CD4-positive, alpha-beta T cell treated with Interleukin-6 at 100 ng/mL for 8 hours (primary cell): ENCODE measurements at places on chromosomes 1 and 21.
A peak's percentile ranks its signal among the peaks of the same experiment; 100 is the strongest.

GRCh38 chr1:214031267-214031650 is 43.5 kb downstream of the PROX1 start:
- no peak for DNase-seq

DNA sequence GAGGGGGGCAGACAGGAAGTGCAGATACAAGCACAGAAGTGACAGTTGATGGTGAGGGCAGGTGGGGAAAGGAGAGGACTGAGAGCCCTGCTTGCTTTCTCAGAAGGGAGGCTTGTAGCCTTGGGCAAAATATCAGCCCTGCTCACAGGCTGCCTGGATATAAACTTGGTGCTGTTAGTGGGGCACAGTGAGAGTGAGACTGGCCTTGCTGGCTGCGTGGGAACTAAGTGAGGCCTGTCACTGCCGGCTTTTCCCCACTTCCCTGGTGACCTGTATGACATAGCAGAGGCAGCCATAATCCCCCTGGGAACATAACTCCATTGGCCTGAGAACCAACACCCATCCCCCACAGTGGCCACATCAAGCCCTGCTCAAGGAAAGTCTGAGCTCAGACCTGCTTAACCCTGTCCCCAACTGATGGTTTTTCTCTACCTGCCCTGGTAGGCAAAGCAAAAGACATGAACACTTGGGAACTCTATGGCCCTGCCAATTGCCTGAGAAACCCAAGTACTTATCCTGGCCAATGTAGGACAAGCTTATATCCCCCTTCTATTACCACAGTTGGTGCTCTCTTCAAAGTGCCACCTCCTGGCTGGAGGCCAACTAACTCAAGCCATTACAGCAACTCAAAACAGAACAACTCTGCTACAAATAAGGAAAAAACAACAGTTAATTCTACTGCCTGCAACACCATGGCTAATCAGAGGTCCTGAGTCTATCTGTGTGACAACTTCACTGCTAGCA is 472.7 kb downstream of the PLPP3 start:
- DNase-seq, result no peak

DNA sequence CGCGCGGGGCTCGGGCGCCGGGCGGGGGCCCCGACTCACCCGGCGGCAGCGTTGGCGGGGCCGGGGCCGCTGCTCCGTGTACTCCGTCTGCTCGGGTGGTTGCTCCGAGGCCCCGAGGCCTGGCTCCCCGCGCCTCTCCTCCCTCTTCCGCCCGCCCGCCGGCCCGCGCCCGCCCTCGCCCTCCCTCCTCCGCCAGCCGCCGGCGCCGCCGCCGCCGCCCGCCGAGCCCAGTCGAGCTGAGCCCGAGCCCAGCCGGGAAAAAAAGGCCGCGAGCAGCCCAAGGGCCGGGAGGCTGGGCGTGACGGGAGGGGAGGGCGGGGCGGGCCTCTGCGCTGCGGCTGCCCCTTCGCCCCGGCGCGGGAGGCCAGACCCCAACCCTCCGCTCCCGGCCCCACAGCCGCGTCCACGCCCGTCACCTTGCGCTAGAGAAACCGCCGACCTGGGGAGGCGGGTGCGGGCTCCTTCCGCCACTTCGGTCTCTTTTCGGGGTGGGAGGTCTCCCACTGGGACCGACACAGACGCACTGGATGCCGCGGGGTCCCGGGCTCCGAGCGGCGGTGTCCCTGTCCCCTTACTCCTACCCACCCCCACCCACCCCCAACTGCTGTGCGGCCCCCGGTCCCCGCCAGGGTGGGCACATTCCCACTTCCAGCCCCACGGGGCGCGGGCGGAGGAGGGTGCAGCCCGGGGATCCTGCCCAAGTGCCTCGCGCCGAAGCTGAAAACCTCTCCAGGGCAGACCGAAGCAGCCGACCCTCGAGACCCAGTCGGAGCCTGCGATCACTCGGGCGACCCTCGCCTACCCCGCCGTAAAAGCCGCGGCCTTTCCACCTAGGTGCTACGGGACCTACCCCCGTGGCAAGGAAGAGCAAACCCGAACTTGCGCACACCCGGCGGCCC is at the start of gene CERS2:
TSS of gene CERS2 (minus strand) at position 256 of the 899 bp plus-strand sequence. CDS start 5,745 bp downstream, outside the sequence.
- peak; percentile 73 for DNase-seq

DNA sequence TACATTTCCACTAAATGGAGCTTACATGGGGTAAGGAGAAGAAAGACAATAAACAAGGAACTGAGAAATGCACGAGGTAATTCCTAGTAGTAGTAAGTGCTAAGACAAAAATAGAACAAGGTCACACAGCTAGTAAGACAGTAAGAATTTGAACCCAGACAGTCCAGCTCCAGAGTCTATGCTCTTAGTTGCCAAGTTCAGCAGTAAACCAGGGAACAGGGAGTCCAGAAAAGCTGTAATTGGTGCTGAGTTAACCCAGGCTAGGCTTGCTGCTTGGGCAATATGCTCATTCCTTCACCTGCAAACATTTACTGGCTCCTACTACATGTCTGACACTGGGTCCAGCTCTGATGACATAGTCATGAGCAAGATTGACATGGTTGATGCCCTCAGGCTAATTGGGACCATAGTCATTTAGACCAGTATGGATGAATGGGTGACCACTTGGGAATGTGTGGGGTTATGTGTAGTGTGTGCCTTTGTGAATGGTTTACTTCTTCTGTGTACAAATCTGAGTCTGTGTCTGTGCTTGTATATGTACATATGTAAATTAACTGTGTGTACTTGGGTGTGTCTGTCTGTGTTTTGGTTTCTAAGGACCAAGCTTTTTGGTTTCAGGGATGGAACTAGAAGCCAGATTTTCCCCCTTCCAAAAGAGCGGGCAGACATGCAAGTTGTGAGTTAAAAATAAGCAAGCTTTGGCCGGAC is 2.0 kb downstream of the GPX7 start:
- DNase-seq, result no peak

DNA sequence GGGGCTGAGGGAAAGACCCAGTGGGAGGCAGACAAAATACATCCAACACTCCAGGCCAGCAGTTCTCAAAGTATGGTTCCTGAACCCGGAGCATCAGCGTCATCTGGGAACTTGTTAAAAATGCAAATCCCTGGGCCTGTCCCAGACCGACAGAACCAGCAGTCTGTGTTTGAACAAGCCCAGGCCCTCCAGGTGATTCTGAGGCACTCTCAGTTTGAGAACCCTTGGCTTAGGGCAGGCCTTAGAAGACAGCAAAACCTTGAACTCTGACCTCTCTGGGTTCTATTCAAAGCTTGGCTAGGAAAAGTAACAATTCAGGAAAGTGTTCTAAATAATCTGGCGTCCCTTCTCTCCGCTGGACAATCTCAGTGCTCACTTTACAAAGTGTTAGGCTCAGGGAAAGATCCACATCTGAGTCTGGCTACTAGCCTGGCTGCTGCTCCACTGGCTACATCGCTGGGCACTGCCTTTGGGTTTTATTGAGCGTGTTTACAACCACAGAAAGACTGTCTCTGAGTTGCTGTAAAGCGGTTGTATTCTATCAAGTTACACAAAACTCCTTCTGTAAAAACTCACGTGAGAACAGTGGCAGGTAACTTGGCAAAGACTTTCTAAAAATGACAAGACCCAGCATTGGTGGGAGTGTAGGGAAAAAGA is 166.1 kb downstream of the HIVEP3 start:
- no peak for DNase-seq

- no peak for DNase-seq
Observed at GRCh38 chr1:186481303-186481888, 20.5 kb upstream of the PDC start.

DNA sequence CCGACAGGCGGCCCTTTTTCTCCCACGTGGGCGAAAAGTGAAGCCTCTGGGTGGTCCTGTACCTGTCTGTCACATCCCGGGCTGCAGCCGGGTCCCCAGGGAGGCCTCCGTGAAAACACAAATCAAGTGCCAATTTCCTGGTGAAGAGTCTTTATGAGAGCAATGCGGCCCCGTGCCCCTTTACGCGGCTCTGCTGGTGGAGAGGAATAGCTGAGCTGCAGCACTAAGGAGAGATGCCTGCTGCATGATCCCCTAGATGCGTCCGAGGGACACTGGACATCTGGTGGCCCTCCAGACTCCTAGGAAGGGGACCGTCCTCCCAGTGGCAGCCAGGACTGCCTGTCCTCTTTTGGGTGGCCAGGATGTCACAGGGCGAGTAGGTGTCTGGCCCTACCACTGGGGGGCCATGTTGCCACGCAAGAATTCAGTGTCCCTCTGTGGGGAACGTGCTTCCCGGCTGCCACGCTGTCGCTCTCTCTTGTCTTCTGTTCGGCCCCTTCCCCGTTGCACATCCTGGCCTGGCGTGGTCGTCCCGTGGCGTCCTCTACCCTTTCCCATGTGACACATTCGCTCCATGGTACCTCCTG is 38.7 kb downstream of the COL18A1 start:
- DNase-seq, result no peak

DNA sequence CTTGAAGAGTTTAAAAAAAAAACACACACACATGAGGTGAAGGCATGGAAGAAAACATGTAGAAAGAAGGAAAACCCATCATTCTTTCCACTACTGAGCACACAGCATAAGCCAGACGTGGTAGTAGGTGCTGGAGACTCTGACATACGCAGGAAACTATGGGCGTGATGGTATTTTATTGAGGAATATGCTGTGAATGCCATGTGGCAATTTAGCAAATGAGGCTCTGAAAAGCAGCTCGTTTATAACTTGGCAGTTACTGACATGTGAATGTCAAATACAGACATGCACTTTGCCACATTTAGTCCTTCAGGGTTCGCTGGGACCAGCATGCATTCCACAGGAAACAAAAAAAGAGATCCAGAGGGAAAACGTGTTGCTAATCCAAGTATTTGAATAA is 74.3 kb upstream of the IFNAR2 start:
- DNase-seq, result no peak

DNA sequence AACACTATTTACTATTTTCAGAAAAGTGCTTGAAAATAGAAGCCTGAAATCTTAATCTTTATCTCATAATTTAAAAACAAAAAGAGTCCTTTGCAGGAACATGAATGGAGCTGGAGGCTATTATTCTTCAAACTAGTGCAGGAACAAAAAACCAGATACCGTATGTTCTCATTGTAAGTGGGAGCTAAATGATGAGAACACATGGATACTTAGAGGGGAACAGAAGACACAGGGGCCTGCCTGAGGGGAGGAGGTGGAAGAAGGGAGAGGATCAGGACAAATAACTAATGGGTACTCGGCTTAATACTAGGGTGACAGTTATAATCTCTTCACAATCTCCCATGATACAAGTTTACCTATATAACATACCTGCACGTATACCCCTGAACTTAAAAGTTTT is 176.3 kb downstream of the SDCCAG8 start:
- DNase-seq, result no peak

DNA sequence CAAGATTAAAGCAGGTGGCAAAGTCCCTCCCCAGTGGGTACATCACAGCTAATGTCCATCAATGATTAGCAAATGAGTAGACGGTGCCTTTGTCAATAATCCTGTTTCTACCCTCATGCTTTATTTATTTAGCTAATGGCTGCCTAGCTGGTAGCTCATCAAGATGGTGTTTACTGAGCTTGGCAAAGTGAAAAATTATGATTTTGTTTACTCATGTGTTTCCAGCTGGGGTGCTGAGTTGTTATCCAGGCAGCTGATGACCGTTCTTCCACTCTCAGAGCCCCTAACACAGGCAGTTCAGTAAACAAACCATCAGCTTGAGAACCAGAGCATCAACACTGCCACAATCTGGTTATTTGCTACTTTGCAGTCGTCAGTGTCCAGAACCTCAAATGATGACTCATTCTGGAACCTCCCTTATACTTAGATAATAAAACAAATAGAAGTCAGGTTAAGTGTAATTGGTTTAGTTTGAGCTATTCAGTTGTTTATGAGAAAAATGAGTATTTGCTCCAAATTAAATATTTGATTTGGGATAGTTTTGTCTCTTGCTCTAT is 163.9 kb downstream of the ST6GALNAC5 start:
- DNase-seq, result no peak

DNA sequence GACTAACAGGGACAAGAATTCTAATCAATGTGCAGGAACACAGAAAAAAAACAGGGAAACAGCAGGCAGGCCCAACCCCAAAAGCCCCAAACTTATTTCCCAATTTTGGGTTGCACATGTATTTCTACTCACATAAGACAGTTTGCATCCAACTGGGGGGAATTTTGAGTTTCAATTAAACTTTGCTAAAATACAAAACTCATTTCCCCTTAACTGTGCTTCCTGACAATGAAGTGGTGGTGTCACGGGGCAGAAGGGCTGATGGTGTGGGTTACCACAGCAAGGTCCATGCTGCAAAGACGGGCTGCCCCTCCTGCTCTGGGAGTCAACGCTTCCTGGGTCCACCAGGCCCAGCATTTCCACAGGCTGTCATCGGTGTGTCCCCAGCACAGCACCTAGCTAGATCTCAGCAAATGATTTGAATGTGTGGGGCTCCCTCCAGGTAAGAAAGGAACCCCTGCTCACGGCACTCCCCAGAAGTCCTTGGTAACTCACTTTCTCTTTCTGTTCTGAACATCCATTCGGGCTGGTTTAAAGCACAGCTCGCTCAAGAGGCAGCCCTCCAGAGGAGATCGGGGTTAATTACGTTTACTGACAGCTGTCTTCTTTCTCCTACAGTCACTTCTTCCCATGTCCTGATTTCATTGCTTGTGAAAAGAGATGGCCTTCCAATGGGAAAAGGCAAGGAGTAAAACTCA is 27.4 kb downstream of the HIVEP3 start:
- peak; percentile 78 for DNase-seq

- DNase-seq, result no peak
Observed at GRCh38 chr1:100455478-100456072, 82.4 kb upstream of the GPR88 start.

- DNase-seq, result no peak
Observed at GRCh38 chr1:245235156-245235555, 80.4 kb downstream of the KIF26B start.

DNA sequence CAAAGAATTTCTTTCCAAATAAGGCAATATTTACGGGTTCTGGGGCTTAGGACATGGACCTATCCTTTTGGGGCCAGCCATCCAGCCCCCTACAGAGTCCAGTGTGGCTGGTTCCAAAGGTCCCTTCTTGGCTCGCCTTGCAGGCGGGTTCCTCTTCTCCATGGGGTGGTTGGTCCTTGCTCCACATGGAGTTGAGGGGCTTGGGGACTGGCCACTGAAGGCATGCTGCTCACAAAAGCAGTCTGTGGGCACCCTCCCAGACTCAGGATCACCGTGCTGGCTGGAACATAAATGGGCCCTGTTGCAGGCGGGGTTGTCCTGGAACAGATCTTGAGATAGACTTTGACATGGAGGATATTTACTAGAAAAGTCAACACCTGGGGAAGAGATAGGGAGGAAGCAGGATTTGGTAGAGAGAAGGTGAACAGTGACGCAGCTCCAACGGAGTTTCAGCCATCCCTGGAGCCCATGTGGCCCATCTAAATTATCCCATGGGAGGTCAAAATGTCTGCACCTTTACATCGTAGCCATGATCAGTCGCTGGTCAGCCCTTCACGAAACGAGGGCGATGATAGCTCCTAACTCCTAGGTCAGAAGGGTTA is 39.1 kb upstream of the LRP8 start:
- DNase-seq, result no peak
